ENCODE measurements at places on chromosomes 1 and 21.
A peak's percentile ranks its signal among the peaks of the same experiment; 100 is the strongest.

- DNase-seq = peak; percentile 26
Observed at GRCh38 chr1:74502432-74502831, 10.0 kb downstream of the LRRC53 start.

- no peak for DNase-seq
Observed at GRCh38 chr1:107123741-107124140, 17.1 kb upstream of the NTNG1 start.

- DNase-seq = peak; percentile 69
Observed at GRCh38 chr1:66563094-66563800, 29.3 kb downstream of the SGIP1 start.

GRCh38 chr21:25788677-25789076, 53.9 kb downstream of the GABPA start:
- DNase-seq = no peak

DNA sequence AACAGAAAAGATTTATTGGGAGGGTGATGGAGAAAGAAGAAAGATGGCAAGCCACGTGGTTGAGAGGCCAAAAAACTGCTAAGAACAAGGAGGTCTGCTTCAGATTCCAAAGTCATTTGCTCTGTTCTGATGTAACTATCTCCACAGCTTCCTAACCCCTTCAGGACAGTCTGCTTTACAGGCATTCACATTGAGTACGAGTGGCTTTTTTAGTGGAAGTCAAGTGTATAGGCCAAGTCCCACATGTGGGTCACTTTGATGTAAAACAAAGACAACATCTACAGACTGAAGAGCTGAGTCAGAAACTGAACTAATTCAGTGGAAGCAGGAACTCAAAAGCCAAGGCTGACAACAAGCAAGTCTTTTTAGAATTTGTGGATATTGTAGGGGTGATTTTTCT, 128.7 kb upstream of the F3 start:
- no peak for DNase-seq

- no peak for DNase-seq
Observed at GRCh38 chr1:165616987-165617546, 14.0 kb upstream of the MGST3 start.

DNA sequence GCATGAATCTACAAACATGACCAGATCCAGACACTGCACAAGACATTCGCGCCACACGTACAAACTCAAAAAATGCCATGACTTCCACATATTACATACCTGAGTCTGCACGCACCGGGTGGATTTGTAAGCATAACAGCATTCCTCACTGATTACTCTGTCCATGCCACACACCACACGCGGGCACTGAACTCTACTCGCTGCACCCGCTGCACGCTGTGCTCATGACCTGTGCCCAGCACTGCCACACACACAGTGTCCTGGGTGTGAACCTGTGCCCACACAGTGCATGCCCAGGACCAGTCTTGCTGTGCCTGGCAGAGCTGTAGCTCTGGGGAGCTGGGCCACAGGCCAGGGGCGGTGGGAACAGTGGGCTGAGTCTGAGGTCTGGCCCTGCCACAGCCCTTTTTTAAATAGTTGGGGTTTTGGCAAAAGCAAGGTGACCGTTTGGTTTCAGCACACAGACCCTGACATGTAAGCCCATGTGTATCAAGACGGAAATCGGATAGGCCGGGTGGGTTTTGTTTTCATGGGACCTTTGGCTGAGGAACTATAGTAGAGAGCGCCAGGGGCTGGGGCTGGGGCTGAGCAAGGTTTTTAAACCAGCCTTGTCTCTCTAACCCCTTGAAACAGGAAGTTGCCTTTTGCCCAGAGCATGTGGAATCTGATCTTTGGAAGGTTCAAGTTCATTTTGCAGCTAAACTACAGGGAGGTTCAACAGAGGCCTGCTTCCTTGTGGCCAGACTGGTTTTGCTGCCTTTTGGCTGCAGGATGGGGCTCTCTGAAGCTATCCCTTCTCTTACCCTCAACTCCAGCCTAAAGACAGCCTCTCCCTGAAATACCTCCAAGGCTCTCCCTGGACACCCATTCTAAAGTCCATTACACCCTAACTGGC, 12.3 kb upstream of the GOLT1A start:
- no peak for DNase-seq

GRCh38 chr1:185646202-185646683, 87.9 kb upstream of the HMCN1 start:
- DNase-seq = peak; percentile 97

DNA sequence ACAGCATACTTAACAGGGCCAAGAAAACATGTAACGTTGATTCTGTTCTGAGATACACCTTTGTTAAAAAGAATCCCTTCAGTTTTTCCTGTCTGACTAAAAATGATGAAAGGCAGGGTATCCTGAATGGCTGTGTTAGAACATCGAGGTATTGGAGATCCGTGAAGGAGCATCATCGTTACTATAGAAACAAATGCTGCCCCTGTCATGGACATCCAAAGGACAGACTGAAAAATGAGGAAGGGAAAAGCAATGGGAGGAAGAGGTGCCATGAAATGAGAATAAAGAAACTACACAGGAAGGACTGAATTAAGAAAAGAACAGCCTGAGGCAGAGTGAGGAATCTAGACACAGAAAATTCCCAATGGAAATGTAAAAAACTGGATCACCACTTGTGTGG, 257.9 kb downstream of the PDE4B start:
- no peak for DNase-seq

DNA sequence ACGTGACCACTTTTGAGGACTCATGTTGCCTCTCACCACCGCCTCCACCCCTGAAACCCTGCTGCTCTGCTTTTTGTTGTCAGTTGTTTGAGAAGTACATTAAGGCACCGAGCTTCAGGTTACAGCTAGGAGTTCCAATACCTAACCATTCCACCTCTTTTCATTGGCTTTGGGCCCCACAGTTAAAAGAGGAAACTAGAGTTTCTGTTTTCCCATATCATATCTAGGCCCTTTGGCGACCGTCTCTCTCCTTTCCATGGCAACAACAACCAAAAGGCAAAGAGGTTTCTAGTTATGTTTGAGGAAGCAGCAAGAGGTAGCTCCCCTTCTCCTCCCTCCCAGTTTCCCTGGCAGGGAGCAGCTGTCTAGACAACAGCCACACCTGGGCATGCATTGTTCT, 5.9 kb downstream of the ANKRD35 start:
- DNase-seq = no peak

DNA sequence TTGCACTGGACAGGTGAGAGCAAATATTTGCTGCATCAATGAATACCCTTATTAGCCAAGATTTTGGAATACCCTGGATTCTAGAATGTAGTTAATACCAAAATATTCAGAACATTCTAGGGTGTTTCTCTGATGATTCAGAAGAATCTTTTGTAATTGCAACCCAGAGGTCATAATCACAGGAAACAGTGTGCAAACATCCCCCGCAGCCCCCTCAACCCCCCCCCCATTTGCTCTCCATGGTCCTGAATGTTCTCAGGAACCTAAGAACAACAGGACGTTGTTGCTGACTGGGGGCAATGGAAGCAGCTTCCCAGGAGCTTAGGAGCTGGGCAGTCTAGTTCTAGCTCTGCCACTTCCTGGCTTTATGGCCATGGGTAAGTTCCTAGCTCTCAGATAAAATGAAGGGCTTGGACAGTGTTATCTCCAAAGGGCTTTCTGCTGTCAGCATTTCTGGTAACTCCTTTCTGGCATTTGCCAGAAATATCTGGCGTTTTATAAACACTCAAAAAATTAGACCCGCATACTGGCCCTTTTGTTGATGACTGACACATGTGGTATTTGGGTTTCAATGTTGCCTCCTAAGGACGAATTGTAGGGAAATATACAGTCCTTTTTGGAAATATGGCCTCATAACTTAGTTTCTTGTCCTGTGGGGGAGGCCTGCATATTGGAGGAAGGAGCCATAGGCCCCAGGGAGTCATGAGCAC, 178.6 kb downstream of the RRAGC start:
- DNase-seq = no peak

DNA sequence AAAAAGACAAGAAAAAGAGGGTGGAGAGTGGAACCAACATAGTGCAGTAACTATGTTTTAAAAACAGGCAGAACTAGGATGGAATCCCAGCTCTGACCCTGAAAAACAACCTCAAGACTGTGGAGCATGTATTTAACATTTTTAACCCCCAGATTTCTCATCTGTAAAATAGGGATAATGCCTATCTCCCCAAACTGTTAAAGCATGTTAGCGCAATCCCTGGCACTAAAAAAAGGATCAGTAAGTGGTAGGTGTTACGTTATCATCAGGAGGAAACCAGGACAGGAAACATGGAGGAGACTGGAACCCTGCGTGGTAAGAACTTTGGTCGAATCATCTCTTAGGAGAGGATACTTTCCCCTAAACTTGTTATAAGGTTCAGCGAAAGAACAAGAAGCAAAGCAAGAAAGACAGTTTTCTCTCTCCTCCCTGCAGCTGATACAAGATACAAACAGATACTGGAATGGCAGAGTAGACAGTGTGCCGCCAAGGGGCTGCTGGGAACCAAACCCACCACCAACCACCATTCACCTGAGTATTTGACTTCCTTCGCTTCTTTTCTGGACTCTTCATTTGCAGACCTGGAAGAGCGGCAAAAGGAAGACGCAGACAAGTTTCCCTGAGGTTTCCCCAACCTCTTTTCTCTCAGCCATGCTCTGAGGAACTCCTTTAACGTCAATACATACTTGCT, 991 bp downstream of the PYGO2 start:
- no peak for DNase-seq

- DNase-seq = no peak
Observed at GRCh38 chr1:109131800-109132199, 17.9 kb downstream of the ELAPOR1 start.

GRCh38 chr1:57276918-57277317, 146.9 kb downstream of the DAB1 start:
- no peak for DNase-seq

- DNase-seq = no peak
Observed at GRCh38 chr21:45719177-45719802, 75.8 kb downstream of the PCBP3 start.

GRCh38 chr1:39949891-39950290, 5.1 kb upstream of the MFSD2A start:
- DNase-seq = no peak

GRCh38 chr1:244087611-244088010, 36.5 kb downstream of the ZBTB18 start:
- no peak for DNase-seq

DNA sequence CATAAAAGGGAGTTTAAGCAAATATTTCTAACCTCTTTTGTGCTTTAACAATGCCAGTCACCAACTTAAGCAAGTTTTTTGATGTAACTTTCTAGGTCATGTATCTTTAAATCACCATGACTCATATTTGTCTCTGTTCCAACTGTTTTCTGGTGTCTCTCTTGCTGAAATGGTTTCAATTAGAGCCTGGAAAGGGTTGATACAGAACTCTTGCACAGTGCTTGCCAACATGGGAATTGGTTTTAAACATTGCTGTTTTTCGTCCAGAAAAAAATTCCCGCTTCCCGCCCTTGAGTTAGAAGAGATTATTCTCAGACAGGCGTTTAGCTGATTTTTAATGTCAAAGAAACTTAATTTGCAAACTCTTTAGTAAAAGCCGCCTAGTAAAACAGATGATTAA, 46.4 kb upstream of the SLC22A15 start:
- DNase-seq = no peak

DNA sequence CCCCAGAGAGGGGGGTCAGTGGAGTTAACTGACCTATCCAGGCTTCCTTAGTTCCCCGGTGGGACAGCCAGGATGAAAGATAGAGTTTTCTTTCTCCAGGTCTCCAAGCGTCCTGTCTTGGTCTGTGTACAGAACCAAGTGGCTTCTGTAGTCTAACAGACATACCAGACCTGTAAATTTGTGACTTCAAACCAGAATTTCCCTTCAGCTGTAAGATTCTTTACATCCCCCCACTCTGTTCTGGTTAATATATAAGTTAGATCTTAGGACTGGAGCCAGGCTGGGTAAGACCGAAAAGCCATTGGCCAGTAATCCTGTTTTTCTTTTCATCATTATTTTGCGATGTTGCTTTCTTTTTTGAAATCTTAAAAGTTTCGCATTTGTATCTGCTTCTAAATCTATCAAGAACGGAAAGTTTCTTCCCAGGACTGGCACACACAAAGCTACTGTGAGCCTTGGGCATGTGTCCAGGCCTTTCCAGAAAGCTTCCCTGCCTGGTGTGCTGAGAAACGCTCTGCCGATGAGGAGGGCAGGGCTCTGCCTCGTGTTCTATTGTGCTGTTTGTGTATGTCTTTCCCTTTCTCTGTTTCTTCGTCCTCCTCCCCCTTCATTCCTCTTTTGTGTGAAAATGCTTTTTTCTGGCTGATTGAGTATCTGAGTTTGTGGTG, 72.3 kb downstream of the RGL1 start:
- peak; percentile 37 for DNase-seq

DNA sequence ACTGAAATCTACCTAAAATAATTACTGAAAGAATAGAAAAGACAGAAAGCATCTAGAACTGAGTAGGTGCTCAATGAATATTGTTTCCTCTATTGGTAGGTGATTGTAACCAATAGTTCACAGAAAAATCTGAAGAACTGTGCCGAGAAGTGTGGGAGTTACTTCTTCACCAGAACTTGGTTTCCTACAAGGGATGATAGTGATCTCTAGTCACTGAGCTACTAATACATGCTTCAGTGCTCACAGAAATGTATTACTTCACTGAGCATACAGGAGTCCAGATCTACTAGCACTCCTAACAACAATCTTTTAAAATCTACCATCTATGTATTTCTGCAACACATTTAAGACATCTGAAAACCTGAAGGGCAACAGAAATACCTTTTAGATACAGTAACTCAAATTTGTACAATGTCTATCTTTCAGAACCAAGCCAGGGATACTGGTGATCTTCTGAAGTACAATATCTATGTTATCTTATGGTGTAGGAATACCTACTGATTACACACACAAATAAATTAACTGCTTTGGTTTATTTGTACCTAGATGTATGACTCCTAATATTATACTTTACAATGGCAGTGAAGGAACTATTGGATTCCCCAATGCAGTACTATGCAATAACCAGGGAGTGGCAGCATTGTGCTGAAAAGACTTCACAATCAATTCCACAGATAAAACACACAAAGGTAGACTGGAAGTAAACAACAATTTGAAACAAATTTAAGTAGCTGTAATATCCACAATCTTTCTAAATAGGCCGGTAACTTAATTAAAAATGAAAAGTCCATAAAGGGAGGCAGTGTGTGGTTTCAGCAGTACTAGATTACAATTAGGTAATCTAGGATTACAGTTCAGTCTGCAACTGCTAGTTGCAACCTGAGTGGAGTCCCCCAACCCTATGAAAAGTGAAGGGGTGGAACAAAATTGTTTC, 243.0 kb downstream of the SLC45A1 start:
- DNase-seq = peak; percentile 65

GRCh38 chr1:17509363-17509762, 30.1 kb upstream of the ARHGEF10L start:
- DNase-seq = no peak
